Activated CD4-positive, alpha-beta T cell treated with anti-CD3 and anti-CD28 coated beads, Interleukin-2, amount 50 U/mL, for 16 hours (primary cell): ENCODE measurements at places on chromosomes 5 and 9.

GRCh38 chr9:136742591-136743391, at the start of gene LCN10:
Gene LCN10 (minus strand): TSS chr9:136742940. CDS start chr9:136742903, 37 bp downstream.
- no peak for DNase-seq

DNA sequence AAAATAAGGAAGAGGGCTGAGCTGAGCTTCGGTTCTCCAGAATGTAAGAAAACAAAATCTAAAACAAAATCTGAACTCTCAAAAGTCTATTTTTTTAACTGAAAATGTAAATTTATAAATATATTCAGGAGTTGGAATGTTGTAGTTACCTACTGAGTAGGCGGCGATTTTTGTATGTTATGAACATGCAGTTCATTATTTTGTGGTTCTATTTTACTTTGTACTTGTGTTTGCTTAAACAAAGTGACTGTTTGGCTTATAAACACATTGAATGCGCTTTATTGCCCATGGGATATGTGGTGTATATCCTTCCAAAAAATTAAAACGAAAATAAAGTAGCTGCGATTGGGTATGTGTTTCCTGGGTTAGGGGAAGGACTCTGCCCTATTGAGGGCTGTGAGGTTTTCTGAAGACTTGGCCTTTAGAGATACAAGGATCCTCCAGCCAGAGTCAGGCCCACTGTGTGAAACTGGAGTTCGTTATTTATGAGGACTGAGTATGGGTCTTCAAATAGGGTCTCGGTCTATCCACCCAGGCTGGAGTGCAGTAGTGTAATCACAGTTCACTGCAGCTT, 3.8 kb downstream of the EGR1 start:
- DNase-seq: no peak

- DNase-seq: peak; percentile 57
Measured at GRCh38 chr5:179907556-179908324, at the start of gene TBC1D9B. Gene TBC1D9B (minus strand): TSS chr5:179907897. CDS start chr5:179907821, 76 bp downstream.

DNA sequence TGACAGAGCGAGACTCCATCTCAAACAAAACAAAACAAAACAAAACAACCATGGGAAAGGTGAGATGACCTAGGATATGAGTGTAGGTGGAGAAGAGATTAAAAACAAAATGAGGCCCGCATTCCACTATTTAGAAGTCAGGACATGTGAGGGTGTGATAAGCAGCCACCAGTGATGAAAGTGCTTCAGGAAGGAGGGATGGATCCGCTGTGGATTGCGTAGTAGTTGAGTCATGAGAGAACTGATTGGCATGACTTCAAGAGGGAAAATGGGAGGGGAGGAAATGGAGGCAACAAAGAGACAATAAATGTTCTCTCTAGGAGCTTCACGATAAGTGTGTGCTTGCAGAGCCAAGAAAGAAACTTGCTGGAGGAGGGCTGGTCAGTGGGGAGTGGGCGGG, 367.6 kb downstream of the ARL15 start:
- DNase-seq: no peak

DNA sequence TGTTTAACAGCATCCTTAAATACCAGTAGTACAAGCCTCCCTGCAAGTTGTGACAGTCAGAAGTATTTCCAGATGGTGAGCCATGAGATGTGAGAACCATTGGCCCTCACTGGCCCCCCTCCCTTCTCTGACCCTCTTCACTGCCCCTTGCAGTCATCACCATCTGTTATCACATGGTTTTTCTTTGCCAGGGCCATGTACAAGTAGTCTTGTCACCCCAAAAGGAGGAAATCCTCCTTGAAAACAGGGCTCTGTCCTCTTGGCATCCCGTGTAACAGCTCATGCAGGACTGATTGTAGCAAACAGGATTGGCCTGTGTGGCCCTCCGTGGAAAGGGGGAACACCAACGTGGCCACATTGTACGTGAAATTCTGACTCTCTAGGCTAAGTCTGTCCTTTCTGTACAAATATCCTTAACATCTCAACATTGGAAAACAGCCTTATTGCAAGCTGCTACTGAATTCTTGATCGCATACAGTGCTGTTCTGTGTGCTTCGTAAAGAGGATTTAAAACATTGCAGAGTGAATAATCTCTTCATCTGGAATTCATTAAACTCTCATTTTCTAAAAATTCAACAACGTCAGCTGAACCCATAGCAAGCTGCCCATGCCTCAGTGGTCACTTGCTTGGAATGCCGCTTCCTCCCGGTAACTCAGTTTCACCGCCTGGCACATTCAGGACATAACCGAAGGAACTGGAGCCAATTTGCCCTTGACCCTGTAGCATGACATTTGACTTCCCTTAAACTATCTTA, 171.7 kb downstream of the ATPSCKMT start:
- no peak for DNase-seq

DNA sequence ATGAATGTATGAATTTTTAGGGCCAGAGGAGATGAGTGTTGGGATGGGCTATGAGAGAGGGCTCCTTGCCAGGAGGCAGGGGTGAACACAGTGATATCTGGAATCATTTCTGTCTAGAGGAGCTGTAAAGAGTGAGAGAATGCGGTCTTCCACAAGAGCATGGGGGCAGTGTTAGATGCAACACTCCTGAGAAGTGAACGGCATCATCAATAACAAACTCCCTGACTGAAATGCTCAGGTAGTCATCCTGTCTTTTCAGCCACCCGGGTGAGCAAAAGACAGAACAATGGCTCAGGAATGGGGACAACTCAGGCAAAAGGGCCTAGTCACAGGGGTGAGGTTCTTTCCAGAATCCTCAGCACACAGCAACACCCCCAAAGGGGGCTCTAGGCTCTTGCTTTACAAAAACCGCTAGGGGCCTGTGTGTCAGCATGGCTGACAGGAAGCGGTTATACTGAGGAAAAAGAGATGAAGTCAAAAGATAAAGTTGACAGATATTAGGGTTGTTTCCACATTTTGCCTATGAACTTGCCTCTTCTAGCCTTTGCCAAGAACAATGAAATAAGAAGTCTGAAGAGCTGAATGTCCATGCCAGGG, 104.6 kb upstream of the LRRTM2 start:
- DNase-seq: peak; percentile 50

- no peak for DNase-seq
Measured at GRCh38 chr9:111783424-111783823, 11.3 kb downstream of the SHOC1 start.

GRCh38 chr5:165370794-165371193, 1865.4 kb downstream of the MAT2B start:
- DNase-seq: no peak

DNA sequence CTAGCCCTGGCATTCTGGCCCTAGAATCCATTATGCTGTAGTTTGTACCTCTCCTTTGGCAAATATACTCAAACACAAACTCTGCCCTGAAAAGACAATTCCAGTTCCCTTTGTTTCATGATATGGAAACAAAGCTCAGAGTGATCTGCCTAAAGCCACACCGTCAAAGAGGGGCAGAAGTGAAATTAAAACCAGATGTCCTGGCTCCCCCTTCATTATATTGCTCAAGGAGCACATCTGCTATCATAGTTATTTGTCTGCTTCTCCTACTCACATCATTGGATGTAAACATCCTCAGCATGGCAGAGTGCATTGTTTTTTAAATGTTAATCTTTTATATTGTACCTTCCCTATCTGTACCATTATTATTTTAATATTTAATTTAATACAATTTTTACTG, 266.7 kb upstream of the SMARCA2 start:
- DNase-seq: no peak

- no peak for DNase-seq
Measured at GRCh38 chr5:20305463-20305862, 317.5 kb upstream of the CDH18 start.

GRCh38 chr9:28163619-28164018, 590.3 kb upstream of the C9orf72 start:
- DNase-seq: no peak

DNA sequence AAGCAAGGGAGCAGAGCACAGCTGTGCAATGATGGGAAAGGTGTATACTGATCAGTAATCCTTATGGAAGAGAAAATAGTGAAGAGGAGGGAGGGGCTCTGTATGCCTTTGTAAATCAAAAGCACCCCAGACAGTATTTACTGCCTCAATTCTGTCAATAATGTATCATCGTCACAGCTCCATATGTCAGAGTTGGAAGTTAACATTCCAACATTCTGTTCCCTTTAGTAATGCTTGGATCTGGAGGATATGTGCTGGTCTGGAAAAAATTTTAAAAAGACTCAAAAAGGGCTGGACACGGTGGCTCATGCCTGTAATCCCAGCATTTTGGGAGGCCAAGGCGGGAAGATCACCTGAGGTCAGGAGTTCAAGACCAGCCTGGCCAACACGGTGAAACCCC, 310.4 kb downstream of the ACTL7B start:
- no peak for DNase-seq

DNA sequence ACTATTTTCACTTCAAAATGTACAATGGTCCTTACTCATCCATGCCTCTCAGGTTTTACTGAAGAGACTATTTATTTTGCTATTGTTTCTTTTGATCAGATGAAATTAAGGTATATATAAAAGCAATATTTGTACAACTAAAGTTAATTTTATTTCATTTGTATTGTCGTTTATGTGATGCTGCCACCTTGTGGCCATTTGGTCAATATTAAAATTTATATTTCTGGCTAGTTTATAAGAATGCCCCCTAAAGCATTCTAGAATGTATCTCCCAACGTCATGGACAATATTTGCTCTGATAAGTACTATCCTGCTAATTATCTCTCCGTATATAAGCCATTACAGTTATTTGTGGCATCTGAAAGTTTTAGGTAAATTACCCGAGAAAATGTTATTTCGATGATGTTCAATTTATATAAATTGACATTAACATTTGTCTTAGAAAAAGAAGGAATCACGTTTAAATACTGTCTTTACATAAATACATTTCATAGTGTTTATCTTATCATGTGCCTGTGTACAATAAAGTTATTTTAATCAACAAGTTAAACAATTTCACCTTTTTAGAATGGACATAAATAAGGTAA, 680.0 kb downstream of the TAF11L14 start:
- peak; percentile 19 for DNase-seq

DNA sequence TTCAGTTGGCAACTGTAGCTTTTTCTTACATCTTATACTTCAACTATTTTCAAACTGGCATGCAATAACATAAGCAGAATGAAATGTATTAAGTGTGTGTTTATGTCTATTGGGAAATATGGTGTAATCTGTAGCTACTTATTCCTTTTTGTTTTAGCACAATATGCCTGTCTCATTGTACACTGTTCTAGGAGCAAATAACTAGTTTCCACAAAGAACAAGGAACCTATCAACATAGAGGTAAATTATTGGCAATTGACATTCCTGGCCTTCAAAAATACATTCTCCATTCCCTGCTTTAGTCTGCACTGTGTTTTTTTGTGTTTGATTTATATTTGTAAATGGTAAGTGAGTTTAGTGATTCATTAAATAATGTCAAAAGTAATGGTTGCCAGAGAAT, 75.7 kb downstream of the FBXL7 start:
- no peak for DNase-seq

- DNase-seq: no peak
Measured at GRCh38 chr9:126883636-126884035, 23.2 kb downstream of the ZBTB34 start.

DNA sequence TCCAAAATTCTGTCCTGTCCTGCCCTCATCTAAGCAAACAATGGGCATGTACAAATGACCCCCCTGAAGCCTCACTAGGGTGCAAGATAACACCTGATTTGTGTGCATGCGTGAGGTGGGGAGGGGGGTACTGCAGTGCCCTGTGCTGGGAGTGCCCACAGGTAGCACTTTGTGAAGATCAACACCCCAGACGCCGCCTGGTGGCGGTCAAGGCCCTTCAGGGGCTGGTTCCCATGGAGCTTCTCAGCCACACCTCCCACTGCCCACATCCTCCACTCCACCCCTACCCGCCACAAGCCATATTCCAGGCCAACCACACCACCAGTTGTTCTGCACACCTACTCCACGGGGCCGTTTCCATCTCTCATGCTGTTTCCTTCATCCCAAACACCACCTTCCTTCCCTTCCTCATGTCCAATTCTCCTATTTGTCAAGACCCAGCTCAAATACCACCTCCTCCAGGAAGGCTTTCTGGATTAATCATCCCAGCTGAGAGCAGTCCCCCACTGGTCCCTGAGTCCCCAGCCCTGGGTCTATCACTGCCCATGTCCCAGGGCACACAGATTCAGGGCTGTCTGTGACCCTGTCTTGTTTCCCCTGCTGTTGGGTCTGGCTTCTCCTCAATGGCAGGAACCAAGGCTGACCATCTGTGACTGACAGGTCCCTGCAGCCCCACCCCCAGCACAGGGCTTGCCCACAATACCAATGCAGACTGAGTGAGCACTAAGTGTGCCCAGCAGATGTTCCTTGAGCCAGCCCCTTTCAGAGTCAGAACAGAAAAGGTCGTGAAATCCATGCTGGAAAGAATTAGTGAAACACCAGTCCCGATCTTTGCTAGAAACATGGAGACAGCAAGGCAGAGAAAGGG, 178.4 kb downstream of the PAX5 start:
- DNase-seq: peak; percentile 52

DNA sequence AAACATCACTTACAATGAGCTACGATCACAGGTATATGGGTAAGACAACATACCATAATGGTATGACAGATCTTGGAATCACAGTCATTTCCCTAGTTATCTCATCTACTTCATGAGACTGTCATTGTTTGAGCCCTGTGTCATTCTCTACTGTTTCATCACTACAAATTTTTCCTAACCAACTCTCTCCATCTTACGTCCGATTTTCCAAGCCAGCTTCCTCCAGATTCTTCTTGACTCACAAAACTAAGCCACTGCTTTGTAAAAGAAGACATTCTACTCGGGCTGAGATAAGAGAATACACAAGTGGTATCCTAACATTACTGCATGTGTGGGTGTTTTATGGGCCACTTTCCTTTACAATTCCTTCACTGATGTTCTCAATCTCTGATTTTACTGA, 49.6 kb downstream of the SERINC5 start:
- no peak for DNase-seq

GRCh38 chr5:174535669-174536068, 188.7 kb upstream of the MSX2 start:
- DNase-seq: no peak

GRCh38 chr5:107630184-107630583, 40.6 kb downstream of the EFNA5 start:
- no peak for DNase-seq

- peak; percentile 39 for DNase-seq
Measured at GRCh38 chr5:87081511-87082372, 185.9 kb upstream of the RASA1 start.

DNA sequence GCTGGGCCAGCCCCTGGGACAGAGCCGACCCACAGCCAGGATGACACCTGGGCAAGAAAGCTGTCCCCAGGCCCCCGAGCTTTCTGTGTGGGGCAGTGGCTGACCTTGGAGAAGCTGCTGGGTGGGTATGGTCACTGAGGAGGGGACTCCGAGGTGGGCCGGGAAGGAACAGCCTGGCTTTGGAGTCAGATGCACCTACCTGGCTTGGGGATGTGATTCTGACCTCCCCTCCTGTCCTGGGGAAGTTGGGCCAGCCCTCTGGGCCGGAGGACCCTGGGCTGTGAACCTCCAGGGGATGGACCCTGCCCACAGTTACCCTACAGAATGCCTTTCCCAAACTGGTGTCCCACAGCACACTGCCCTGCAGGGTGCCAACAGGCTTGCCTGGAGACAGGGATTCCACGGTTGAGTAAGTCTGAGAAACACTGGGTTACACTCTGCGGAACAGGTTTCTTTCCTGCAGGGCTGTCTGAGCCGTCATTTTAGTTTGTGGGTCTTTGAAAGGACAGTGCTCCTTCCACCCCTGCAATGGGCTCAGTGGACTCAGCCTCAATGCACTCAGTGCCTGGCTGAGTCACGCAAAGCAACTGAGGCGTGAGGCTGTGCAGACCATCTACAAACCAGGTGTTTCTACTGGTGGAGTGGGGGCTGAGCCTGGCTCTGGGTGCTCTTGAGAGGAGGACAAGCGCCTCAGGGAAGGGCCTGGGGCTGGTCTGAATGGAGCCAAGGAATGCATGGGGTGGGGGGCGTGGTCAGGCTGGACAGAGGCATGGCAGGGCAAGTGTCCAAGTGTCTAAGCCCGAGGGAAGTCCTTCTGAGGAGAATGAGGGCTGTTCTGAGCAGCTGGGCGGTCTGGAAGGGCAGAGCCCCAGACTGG, 41.3 kb upstream of the PHYKPL start:
- no peak for DNase-seq
